Subcutaneous preadipocyte (primary cell): ENCODE measurements at places on chromosomes 4 and X. TPM values are rescaled to one million over a fixed set of nuclear protein-coding genes. Genes with fewer than 3 reads are reported as not detected.

Gene RTL5
- 1.1 and 1.2 TPM in 2 replicates for total RNA-seq

Gene SSX3
- not detected in 2 replicates for total RNA-seq

Gene EBP
- 168 and 261 TPM in 2 replicates for total RNA-seq

Gene MAGEA8
- not detected in 2 replicates for total RNA-seq

Gene KLHL4
- total RNA-seq, result 1.8 and 4.3 TPM in 2 replicates

Gene LPAR4
- total RNA-seq, result under 0.01 TPM in 2 replicates

Gene NUP62CL
- total RNA-seq, result 0.37 and 0.39 TPM in 2 replicates

Gene CT45A1
- not detected in 2 replicates for total RNA-seq

Gene CXCL11
- not detected in 2 replicates for total RNA-seq

Gene COL25A1
- total RNA-seq, result under 0.01 TPM in 1 of 2 replicates, not detected in the other

Gene TLR6
- 3.1 and 3.7 TPM in 2 replicates for total RNA-seq

Gene LUZP4
- total RNA-seq, result not detected in 2 replicates

Gene TMPRSS11F
- not detected in 2 replicates for total RNA-seq

Gene SYTL4
- total RNA-seq, result 2.6 and 4.7 TPM in 2 replicates

Gene C4orf51
- total RNA-seq, result not detected in 2 replicates

Gene F8A1
- 4.8 and 5.1 TPM in 2 replicates for total RNA-seq

Gene SLC4A4
- total RNA-seq, result under 0.01 and 0.20 TPM in 2 replicates
